D721Med (cell line): ENCODE measurements at places on chromosomes 11 and 22.

DNA sequence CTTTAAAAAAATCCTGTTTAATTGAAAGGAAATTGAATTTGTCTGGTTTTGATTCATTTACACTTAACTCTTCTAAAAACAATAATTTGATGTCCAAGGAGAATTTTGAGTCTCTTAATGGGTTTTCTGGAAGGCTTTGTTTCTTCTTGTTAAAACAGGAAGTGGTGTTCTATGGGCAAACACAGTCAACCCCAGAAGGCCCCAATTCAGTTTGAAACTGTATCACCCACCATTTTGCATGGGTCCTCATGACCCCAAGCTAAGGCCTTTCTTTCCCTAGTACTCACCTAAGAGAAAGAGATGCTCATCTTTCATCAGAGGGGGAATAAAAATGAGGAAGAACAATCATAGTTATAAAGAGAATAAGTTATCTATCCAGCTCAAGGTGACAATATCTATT lies 10.6 kb downstream of the FLI1 start:
- DNase-seq: no peak

GRCh38 chr11:115334932-115335788 lies 169.1 kb downstream of the CADM1 start:
- no peak for DNase-seq

DNA sequence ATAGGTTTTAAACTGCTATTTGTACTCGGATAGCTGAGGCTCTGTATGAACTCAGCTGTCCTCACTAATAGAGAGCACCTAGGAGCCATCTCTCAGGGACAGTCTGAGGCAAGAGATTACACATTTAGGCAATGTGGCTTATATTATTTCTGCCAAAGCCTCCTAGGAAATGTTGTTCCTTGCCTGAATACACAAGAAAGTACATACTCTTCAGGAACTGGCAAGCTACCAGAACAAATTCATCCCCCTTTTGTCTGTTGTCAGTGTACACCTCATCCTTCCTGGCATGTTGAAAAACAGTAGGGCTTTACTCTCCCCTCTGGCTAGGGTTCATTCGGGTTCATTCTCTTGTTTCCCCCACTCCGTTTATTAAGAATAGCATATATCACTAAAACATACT lies 615.9 kb upstream of the FAT3 start:
- no peak for DNase-seq

DNA sequence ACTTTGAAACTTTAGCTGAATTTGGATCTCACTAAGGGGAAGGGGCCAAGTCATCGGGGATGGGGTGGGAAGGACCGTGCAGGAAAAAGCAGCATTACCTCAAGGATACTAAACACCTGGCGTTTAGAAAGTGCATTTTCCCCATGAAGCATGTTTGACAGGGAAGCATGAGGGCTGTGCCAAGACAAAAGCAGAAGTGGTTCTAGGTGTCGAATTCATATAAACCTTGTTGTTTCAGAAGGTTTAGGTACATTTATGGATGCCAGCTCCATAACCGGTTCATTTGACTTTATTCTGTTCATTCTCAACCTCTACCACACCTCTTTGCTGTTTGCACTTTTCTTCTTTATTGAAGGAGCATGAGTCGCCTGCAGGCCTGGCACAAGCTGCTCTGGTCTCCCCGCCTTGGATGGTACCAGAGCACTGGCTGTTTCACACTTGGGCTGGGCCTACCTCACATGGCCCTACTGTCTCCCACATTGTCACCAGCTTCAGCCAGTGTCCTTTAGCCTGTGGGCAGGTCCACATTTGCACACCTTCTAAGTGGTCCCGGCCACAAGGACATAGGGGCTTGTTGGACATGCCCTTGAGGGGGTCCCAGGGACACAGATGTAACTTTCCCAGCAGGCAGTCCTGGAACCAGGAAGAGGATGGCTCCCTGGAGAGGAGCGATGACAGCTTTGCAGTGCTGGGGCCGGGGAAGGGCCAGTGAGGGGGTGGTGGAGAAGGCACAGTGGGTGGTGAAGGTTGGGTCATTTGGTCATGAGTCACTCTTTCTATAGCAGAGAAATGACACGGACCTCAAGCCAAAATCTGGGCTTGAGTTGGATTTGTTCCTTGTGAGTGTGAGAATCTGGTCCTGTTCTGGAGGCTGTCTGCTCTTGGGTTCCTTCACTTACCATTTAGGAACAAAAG lies 3.2 kb upstream of the ST14 start:
- no peak for DNase-seq

GRCh38 chr11:27076121-27076589 lies 35.5 kb downstream of the BBOX1 start:
- no peak for DNase-seq

GRCh38 chr11:45730014-45730413 lies 64.6 kb upstream of the CHST1 start:
- no peak for DNase-seq

DNA sequence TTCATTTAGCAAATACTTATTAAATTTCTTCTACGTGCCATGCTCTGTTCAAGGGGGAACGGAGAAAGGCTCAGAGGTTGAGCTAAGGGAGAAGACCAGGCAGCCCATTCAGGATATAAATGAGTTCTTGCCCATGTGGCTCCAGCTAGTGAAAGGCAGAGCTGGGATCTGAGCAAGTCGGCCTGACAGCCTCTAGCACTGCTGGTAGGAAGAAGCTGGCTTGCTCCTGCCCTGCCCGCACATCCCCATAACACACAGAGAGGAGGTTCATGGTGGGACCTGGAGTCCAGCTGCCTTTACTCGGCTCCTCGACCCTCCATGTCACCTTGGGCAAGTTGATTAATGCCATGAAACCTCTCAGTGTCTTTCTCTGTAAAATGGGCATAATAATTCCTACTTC lies 2.0 kb downstream of the SLC15A3 start:
- DNase-seq: no peak

DNA sequence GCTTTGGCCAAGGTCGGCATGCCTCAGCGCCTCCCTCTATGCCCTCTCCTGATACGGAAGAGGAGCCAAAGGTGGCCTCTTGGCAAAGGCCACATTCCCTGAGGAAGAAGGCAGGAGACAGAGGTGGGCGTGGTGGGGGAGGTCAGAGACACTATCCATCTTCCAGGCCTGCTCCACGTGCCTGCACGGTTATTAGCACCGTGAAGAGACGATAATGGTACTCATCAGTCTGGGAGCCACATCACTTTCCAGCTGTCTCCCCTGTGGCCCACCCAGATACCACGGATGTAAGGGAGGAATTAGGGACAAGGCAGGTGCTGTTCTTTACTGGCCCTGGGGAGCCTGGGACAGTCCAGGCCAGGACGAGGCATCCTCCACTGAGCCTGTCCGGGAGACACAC lies 354.3 kb downstream of the MN1 start:
- no peak for DNase-seq

DNA sequence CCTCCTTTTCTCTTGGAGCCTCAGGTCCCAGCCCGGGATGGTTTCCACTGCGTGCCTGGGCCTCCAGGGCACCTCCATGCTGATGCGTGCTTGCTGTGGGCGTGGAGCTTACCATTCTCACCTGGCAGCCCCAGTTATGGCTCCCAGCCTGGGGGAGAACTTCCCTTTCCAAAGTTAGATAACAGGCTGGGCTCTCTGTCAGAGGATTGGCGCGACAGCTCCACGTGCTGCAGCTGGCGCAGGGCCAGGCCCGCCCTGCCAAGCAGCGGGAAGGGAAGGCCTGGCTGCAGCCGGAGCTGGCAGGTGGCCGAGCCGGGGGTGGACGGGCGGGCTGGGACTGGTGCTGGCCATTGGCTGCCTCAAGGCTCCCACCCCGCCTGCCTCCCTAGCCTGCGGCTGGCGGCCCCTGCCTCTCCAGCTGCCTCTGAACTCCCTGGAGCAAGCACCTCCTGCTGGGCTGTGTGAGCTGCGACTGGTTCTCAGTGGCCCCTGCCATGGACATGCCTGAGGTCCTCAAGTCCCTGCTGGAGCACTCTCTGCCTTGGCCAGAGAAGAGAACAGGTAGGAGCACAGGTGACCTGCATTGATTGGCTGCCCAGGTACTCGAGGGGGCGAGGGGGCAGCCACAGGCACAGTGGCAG lies 14.6 kb upstream of the TEF start:
- no peak for DNase-seq

DNA sequence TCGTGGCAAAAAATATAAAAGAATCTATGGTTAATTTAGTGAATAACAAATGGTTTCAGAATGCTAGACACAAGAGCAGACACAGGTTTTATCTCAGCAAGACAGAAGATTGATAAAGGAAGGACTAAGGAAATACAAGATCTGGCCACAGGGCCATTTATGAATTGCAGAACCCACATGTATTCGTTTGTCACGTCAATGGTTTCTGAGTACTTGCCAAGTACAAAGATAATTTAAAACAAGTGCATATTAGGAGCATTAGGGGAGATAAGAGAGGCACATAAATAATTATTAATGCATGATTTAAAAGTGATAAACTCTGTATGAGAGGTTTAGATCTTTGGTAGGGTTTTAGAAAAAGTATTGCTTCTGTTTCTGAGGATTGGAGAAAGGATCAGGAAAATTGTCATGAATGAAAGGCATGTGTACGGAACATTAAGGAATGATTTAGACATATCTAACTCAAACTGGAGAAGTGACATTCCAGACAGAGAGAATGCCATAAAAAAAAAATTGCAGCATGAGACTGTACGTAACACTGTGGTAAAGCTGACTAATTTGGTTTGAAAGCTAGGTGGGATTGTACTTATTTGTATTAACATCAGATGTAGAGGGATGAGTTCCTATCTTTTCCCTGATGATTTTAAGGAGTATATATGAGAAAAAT lies 727.1 kb downstream of the NELL1 start:
- DNase-seq: no peak

DNA sequence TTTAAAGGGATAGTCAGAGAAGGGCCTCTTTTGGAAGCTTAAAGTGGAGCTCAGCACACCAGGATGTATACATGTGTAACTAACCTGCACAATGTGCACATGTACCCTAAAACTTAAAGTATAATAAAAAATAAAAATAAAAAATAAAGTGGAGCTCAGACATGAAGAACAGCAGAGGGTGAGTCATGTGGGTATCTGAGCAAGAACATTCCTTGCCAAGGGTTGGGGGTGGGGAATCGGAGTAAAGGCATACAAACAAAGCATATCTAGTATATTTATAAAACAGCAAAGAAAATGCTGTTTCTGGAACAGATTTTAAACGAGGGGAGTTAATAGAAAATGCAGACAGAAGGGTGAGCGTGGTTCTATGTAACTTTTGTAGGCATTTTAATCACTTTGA lies 562.6 kb upstream of the ANO3 start:
- no peak for DNase-seq

GRCh38 chr11:1640076-1640946 lies 10.7 kb downstream of the KRTAP5-5 start:
- peak; percentile 31 for DNase-seq

DNA sequence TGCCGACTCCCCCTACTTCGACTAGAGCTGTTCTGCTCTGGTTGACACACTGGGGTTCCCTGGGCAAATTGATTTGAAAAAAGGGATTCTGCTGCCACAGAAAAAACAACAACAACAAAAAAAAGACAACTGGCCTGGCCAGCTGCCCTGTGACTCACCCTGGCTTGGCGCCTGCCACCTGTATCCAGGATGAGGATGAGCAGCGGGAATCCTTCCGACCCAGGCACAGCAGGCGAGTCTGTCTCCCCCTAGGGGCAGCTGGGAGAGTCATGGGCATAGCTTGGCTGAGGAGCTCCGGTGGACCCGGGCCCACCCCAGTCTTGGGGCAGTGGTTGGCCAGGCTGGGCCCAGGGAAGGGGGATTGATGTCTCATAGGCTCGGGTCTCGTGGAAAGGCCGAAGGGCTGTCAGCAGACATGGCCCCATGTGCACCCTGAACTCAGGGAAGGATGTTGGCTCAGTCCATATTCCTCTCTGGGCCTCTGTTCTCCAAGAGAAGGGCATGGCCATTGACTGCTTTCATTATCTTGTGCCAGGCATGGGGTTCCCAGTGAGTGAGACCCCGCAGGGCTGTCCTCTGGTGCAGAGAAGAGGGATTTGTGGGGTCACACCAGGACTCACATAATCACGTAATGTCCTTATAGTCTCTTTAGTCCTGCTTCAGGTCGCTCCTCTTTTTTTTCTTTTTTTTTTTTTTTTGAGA lies 10.4 kb upstream of the SUN2 start:
- DNase-seq: peak; percentile 72

GRCh38 chr11:69018924-69019323 lies 5.9 kb upstream of the MRGPRF start:
- DNase-seq: no peak

DNA sequence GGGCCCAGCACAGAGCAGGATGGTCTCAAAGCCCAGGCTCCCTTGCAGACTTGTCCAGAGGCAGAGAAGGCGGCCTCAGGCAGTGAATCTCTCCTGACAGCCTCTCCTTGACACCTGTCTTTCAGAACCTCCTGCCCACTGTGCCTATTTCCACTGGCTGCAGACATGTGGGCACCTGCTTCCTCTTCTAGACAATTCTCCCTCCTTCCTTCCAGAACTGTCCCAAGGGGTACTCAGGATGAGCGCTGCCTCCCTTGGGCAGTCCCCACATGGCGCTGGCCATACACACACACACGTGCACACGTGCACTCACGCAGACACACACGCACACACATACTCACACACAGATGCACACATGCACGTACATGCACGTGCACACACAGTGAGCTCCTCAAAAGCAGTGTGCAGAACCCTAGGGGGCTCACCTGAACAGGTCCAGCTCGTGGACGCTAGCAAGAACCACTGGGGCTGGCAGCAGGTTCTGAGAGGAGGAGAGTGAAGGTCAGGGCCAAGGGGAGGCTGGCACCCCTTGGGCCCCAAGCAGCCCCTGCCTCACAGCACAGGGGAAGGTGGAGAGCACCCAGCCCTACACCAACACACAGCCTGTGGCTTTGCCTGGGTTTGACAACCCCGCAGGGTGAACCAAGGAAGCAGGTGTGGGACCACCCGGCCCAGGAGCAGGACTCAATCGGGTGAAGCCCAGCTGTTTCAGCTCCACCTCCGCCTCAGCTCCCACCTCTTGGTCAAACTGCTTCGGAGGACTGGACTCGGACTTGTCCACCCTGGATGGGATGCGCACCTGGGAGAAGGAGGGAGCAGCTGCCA lies 8.1 kb upstream of the PLXNB2 start:
- DNase-seq: no peak

- no peak for DNase-seq
Observed at GRCh38 chr22:23230348-23231068, 50.2 kb downstream of the BCR start.

DNA sequence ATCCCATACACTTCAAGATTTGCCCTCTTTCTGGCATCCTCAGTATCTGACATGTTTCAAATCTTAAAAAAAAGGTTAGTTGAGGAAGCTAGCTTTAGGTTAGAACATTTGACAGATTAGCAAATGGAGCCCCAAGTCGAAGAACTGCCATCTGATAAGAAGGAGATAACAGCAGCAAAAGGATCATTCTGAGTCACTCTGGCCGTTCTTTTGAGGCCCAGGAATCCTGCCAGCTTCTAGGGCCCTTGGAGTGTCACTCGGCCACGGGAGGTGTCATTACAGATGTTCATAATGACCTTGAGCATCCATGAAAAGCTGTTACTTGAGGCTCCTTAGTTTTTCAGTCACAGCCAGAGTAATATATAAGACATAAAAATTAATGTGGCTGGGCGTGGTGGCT lies 132.1 kb upstream of the RASSF10 start:
- no peak for DNase-seq

GRCh38 chr22:26124991-26125725 lies 44.1 kb upstream of the SEZ6L start:
- DNase-seq: peak; percentile 30

GRCh38 chr22:30041475-30041874 lies 38.8 kb upstream of the HORMAD2 start:
- DNase-seq: no peak
